8988T (cell line): ENCODE measurements at places on chromosomes 7 and 10.

DNA sequence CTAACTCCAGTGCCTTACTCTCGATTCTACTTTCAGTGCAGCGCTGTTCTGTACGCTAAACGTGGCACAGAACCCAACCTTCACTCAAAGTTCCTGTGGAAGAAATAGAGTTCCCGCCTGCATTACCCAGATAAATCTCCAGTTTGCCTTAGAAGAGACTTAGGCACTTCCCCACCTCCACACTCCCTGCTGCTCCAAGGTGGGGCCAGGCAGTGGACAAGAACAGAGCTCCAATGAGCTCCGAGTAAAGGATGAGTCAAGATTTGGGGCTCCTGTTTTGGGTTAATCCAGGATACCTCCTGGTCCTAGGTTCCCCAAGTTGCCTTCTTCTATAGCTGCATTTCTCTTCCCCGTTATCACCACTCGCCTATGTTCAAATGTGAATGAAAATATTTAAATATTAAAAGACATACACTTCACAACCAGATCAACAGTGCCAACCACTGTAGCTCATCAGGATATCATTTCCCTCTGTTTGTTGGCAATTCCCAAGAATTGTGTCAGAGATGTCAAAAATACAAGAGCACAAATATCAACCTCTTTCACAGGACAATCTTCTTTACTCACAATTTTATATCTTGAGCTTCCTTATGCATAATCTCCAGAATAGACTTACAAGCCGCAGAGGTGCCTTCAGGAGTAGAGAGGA is 48.0 kb downstream of the MALSU1 start:
- no peak for DNase-seq

DNA sequence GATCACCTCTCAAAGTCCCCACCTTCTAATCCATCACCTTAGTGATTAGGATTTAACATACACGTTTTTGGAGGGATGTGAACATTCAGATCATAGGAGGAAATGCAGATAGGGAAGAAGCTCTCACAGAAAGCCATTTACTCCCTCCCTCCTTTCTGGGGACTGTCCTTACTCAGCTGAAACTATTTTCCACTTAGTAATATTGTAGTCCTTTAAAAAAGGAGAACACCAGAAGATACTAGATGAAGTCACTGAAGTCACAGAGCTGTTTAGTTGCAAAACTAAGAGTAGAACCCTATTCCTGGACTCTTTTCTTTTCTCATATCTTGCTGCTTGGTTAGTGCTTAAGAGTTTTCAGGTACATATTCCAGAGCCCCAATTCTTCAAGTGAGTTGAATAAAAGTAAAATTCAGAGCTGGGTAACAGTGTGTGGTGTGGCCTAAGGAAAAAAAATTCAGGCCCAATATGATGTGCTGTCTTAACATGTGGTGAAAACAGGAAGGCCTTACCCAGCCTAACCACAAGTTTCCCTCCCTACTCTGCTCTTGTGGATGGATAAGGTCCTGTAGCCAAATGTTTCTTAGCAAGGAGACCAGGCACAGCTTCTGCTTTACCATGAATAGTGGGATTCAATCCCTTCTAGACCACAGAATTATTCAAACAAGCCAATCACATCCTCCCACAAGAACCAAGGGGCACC is 135.7 kb downstream of the INHBA start:
- no peak for DNase-seq

GRCh38 chr7:131302876-131303707 is 24.6 kb upstream of the MKLN1 start:
- DNase-seq: no peak

- no peak for DNase-seq
Observed at GRCh38 chr10:109770663-109771062, 152.6 kb downstream of the XPNPEP1 start.

GRCh38 chr10:119313644-119314043 is 106.3 kb downstream of the GRK5 start:
- no peak for DNase-seq

DNA sequence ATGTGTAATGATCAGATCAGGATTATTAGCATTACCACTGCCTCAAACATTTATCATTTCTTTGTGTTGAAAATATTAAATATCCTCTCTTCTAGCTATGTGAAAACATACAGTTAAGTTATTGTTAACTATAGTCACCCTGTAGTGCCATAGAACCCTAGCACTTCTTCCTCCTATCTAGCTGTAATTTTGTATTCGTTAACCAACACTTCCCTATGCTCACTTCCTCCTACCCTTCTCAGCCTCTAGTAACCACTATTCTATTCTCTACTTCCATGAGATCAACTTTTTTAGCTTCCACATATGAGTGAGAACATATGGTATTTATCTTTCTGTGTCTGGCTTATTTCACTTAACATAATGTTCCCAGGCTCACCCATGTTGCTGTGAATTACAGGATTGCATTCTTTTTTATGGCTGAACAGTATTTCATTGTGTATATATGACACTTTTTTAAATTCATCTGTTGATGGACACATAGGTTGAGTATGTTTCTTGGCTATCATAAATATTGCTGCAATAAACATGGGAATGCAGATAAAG is 132.7 kb upstream of the RHOBTB1 start:
- no peak for DNase-seq

DNA sequence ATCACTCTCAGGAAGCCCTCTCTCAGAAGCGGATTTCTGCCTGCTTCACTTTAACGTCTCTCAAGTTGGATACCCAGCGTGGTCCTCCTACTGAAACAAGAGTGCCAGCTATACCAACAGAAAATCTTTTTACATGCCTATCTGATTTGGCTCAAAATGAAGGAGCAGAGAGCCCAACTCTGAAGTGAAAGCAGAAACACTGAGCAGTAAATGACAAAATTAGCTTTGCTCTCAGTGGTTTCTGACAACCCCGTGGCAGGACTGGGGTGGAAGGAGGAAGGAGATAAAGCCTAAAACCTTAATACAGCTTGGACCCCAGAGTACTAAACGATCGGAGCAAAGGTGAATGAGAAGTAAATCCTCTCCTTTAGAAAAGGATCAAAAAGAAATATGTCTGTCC is 25.1 kb upstream of the GPR37 start:
- no peak for DNase-seq

GRCh38 chr10:6990891-6991290 is 410.8 kb upstream of the PRKCQ start:
- DNase-seq: no peak

- DNase-seq: no peak
Observed at GRCh38 chr7:157601530-157601929, 264.7 kb downstream of the DNAJB6 start.

GRCh38 chr7:63114371-63114985 is 884.2 kb upstream of the ZNF722 start:
- no peak for DNase-seq

DNA sequence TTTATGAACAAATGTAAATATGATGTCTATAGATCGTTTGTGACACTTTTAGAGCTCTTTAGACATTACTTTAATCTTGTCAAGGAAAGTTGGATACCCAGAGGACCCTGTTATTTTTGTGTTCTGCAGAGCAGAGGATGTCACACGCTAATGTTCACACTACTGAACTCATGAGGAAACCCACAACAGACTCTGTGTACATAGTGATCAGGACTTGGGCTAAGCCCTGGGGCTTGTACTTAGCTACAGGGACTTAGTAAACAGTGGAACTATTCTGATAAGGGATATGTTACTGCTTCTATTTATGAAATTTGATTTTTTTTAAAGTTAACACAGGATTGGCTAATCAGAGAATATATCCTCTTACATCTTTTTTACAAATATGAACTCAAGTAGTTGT is 36.1 kb upstream of the ZNF518A start:
- DNase-seq: no peak

DNA sequence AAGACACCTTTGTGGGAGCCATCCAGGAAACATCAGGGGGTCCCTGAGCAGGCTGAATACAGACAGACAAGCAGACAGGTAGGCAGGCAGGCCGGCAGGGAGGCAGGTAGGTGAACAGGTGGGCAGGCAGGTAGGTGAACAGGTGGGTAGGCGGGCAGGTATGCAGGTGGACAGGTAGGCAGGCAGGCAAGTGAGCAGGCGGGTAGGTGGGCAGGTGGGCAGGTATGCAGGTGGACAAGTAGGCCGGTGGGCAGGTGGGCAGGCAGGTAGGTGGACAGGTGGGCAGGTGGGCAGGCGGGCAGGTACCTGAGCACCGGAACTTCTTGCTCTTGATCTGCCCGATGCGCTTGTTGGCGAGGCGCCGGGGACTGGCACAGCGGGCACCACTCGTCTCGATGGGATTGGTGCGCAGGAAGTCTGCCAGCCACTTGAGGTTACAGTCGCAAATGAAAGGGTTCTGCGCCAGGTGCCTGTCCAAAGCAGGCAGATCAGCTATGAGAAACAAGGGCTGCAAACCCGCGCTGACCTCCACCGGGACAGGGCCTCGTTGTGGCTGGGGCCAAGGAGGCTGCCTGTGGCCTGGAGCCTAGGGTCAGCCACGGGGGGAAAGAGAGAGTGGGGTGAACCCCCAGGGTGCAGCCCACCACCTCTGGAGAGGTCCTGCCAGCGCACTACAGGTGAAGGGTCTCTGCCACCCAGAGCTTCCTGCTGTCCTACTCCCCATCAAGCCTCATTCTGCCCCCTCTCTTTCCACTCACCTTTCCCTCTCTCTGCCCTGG is 136.9 kb downstream of the SLIT1 start:
- DNase-seq: no peak

- peak; percentile 56 for DNase-seq
Observed at GRCh38 chr7:101017064-101017777, 2.7 kb upstream of the MUC17 start.

GRCh38 chr7:696426-696811 is 30.1 kb upstream of the DNAAF5 start:
- no peak for DNase-seq

DNA sequence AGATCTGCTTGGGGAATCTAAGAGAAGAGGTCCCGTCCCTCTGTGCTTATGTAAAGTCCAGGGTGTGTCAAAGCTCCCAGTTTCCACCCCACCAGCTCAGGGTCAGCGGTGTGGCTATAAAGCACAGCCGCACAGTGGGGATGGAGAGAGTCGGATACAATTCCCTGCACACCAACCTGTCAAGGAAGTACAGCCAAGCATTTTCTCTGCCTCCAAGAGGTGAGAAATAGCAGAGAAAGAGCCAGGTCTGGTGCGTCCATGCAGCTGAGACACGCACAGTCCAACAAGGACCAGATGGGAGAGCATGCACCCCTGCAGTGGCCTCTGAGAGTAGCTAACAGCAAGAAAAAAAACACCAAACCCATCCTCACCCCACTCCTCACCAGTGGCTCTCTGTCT is 61.3 kb upstream of the WAC start:
- no peak for DNase-seq

GRCh38 chr10:71306979-71307378 is 12.1 kb upstream of the SLC29A3 start:
- DNase-seq: no peak

GRCh38 chr7:12244129-12244528 is 33.0 kb downstream of the TMEM106B start:
- no peak for DNase-seq

DNA sequence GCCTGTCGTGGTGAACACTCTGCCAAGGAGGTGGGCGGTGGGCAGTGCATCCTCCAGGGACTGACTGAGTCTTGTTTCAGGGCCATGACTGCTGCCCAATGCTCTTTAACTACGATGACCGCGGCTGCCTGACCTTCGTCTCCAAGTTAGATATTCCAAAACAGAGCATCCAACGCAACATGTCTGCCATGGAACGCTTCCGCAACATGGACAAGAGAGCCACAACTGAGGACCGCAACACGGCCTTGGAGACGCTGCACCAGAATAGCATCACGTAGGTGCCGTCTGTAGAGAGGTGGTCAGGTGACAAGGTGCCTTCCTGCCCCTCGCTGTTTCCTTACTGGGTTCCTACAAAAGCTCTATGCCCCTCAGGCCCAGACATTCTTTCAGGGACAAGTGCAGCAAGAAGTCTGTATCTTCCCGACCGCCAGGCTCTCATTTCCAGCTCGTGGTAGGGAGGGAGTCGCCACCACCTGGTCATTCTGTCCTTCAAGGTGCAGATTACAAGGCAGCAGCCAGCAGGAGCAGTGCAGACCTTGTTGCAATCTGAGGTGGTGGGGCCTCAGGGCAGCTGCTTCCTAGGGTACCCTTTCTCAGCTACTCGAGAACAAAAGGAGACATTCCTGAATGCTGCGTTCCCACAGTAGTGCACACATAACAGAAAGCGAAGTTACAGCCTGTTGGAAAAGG is 14.9 kb upstream of the ARPC1B start:
- no peak for DNase-seq
